ENCODE measurements at places on chromosomes 6 and 20.

DNA sequence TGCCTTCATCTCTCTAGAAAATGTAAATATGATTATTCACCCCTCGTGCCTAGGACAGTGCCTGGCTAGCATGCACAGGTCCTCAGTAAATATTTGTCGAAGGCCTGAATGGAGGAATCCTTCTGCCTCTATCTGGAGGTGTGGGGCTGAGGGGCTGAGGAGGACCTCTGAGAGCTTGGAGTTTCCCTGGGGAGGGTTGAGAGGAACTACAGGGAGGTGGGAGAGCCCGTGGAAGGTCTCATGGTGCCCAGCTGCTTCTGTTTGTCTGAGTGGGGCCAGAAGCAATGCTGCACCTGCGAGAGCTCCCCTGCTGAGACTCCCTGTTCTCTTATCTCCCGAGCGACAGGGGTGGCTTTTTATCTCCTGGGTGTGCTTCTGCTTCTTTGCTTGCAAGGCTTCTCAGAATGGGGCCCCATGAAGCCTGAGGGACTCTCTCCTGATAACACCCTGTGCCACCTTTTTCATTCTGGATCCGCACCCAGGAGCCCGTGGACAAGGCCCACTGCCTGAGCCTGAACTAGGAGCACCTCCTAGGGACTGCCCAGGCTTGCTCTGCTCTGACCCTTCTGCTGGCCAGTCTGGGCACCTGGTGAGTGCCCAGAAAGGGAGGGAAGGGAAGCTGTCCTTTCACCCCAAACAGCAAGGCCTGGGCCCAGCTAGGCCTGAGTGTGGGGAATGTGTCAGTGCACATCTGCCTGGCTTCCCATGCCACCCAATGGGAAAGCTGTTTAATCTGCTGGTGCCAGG is 2.4 kb downstream of the SLC29A1 start:
- H3K27ac ChIP-seq: no peak overlapping the region
- no peaks in the 10 kb centered on the region for H3K36me3 ChIP-seq
- H3K27me3 ChIP-seq: no peaks in the 10 kb centered on the region
- peaks cover 28% of the 10 kb centered on the region for H3K4me1 ChIP-seq

DNA sequence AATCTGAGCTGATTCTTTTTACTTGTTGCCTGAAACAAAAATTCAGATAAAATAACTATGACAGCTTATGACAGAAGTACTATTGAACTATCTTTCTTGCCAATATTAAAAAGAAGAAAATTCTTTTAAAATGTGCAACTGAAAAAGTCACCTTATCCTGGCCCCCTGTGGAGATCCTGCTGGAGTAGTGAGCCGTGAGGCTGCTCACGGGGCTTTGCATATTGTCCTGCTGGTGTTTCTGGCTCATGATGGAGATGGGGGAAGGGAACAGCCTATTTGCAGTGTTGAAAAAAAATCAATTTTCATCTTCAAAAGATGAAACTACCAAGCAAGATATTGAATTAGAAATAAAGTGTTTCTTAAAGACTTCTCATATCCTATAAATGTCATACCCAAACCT is 216.0 kb downstream of the SAMD5 start:
- peaks cover 9% of the 10 kb centered on the region for H3K36me3 ChIP-seq
- no peak for DNase-seq
- H3K4me1 ChIP-seq: no peaks in the 10 kb centered on the region
- H3K4me3 ChIP-seq: no peak overlapping the region

- no peak for DNase-seq
- no peaks in the 10 kb centered on the region for H3K4me1 ChIP-seq
- H3K4me3 ChIP-seq: no peak overlapping the region
- no peaks in the 10 kb centered on the region for H3K27me3 ChIP-seq
- no peak overlapping the region for H3K27ac ChIP-seq
Measured at GRCh38 chr20:12775041-12775440, 233.7 kb upstream of the SPTLC3 start.

- H3K4me3 ChIP-seq: no peak overlapping the region
- no peaks in the 10 kb centered on the region for H3K36me3 ChIP-seq
- peaks cover 18% of the 10 kb centered on the region for H3K27me3 ChIP-seq
- H3K4me1 ChIP-seq: no peaks in the 10 kb centered on the region
- H3K27ac ChIP-seq: no peak overlapping the region
Measured at GRCh38 chr20:9949563-9949962, 85.2 kb upstream of the ANKEF1 start.

GRCh38 chr20:4366076-4366475 is 350.7 kb upstream of the RNF24 start:
- H3K27me3 ChIP-seq: no peaks in the 10 kb centered on the region
- H3K4me1 ChIP-seq: peaks cover 7% of the 10 kb centered on the region
- no peak overlapping the region for H3K27ac ChIP-seq
- H3K4me3 ChIP-seq: no peak overlapping the region
- no peak for DNase-seq

DNA sequence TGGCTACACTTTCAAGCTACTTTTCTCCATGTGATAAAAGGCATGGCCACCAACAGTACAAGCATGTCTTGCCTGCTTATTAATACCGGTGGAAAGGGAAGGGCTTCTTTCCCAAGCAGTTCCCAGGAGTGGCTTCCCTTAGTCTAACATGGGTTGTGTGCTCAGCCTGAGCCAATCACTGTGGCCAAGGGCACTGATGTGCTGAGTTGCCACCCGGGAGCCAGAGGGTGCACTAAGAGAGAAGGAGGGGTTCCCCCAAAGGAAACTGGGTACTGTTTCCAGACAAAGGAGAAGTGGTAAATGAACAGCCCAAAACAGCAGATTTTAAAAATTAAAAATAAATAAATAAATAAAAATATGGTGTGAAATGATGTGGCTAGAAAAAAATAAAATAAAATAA is 68.5 kb downstream of the BANF2 start:
- peak; percentile 12 for DNase-seq
- no peaks in the 10 kb centered on the region for H3K27me3 ChIP-seq
- peaks cover 8% of the 10 kb centered on the region for H3K4me1 ChIP-seq
- no peak overlapping the region for H3K4me3 ChIP-seq

- no peak overlapping the region for H3K4me3 ChIP-seq
- H3K27me3 ChIP-seq: no peaks in the 10 kb centered on the region
- H3K36me3 ChIP-seq: no peaks in the 10 kb centered on the region
- H3K27ac ChIP-seq: no peak overlapping the region
- H3K4me1 ChIP-seq: peaks cover 1% of the 10 kb centered on the region
Measured at GRCh38 chr20:13749811-13750210, 34.9 kb downstream of the ESF1 start.

DNA sequence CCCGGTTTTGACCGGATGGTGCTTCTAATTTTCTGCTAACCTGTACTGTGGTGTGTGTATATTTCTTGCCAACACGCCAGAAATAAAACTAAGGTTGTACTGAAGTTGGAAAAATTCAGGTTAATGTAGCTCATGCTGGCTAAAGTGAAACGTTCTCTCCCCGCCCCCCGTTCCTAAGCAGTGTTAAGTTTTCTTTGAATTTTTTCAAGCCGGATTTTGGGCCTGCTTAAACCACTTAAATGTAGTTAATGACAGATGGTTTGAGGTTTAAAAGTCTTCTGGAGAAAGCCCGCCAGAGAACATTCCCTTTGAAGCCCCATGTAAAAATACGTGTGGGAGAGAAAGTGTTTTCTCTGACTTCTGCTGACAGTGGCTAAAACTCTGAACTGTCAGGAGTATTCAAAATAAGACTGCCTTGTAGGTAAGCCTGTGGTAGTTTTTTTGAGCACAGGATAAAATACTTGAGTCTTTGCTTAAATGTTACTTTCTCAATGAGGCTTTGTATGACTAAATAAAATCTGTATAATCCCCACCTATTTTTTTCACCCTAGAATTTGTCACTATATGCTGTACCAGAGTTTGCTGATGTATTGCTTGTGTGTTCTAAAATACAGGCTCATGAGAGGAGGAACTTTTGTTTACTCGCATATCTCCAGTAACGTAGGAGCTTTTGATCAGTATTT is 101.3 kb downstream of the OR2B2 start:
- peak overlapping the region; percentile 99 for H3K4me3 ChIP-seq
- peak overlapping the region; percentile 97 for H3K27ac ChIP-seq
- DNase-seq: no peak
- no peaks in the 10 kb centered on the region for H3K27me3 ChIP-seq
- peaks cover 47% of the 10 kb centered on the region for H3K4me1 ChIP-seq

DNA sequence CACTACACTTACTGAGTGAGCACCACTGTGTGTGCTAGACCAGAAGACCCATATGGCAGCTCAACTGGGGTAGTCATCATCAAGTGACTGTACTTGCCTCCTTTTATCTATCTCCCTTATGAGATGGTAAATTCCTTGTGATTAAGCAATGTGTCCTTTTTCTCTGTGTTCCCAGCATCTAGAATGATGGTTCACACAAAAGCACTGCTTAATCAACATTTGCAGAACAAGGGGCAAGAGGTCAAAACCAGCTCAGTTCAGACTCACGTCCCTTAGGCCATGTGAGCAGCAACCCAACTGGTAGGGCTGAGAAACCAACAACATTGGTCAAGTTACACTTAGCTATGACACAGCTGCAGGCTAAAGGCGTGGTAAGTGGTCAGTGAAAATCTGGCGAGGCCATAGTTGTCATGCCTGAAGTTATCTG is 10.0 kb downstream of the TRAM2 start:
- H3K36me3 ChIP-seq: no peaks in the 10 kb centered on the region
- DNase-seq: no peak
- peaks cover 18% of the 10 kb centered on the region for H3K4me1 ChIP-seq
- H3K27ac ChIP-seq: no peak overlapping the region
- H3K4me3 ChIP-seq: no peak overlapping the region
- H3K27me3 ChIP-seq: no peaks in the 10 kb centered on the region

DNA sequence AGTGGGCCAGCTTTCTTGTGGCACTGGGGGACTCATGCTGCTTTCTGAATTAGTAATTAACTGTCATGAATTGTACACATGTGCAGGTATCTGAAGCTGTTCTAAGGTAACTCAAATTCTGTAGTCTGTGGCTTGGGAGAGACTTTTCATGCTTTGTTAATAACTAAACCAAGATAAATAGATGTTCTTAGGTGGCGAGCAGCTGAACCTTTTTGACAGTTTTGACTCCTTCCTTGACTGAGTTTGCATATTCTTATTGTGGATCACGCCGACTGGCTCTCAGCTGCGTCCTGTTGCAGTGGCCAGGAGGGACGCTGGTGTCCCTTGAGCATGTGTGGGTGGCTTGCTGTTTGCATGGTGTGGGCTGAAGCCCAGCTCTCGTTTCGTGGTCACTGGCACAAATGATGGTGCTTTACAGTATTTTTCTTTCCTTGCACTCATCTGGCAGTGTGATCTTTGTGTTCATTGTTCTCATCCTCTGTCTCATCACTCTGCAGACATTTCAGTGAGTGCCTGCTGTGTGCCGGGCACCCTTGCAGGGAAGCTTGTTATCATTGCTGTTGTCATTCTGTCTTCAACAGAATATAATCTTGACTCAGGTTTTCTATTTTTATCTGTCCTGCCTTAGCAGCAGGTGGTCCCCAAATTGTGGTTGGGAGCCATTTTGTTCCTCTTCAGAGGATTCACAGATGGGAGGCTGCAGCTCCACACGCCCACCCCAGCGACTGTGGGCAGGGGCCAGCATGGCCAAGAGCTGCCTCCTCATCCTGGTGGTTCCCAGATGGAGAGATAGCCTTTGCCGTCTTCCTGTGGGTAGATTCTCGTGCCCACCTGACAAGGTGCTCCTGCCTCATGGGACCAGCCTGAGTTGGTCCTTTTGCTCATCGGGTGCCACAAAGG is 39.6 kb downstream of the DUSP22 start:
- H3K27ac ChIP-seq: no peak overlapping the region
- DNase-seq: no peak
- H3K36me3 ChIP-seq: no peaks in the 10 kb centered on the region
- H3K4me3 ChIP-seq: no peak overlapping the region
- peaks cover 29% of the 10 kb centered on the region for H3K4me1 ChIP-seq

DNA sequence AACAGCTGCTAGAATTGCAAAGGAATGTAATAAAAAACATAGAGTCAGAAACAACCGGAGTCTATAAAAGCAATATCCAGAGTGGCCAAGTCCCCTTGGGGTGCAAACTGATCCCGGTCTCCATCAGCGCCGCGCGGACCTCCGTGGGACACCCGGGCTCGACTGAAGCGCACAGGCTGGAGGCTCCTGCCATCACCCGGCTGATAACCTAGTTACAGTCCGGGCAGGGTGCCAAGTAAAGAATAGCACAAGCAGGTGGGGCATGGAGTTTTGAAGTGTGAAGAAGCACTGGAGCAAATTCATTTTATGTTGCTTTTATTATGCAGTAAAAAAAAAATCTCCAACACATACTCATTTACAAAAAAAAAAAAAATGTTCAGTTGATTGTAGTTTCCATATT is 205.1 kb upstream of the GMDS start:
- no peaks in the 10 kb centered on the region for H3K36me3 ChIP-seq
- peaks cover 8% of the 10 kb centered on the region for H3K4me1 ChIP-seq
- H3K27me3 ChIP-seq: peaks cover 31% of the 10 kb centered on the region
- no peak overlapping the region for H3K4me3 ChIP-seq
- no peak for DNase-seq

DNA sequence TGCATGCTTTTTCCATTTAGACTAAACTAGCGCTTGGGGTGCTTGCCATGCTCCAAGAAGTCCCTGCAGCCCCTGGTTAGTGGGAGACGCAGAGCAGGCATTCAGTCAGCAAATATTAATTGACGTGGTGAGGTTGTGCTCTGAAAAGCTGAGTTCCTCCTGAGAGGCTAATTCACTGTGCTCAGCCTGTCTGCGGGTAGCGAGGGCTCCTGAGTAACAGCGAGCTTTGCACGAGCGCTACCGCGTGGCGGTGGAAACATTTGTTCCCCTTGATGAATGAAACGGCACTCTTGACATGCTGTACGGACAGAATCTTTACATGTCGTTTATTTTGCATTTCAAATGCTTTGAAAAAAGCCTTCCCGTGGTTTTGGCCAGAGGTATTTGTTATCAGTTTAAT is 170.6 kb upstream of the AGPAT4 start:
- H3K4me1 ChIP-seq: no peaks in the 10 kb centered on the region
- no peak overlapping the region for H3K27ac ChIP-seq
- DNase-seq: no peak
- H3K36me3 ChIP-seq: no peaks in the 10 kb centered on the region
- peaks cover 11% of the 10 kb centered on the region for H3K27me3 ChIP-seq

DNA sequence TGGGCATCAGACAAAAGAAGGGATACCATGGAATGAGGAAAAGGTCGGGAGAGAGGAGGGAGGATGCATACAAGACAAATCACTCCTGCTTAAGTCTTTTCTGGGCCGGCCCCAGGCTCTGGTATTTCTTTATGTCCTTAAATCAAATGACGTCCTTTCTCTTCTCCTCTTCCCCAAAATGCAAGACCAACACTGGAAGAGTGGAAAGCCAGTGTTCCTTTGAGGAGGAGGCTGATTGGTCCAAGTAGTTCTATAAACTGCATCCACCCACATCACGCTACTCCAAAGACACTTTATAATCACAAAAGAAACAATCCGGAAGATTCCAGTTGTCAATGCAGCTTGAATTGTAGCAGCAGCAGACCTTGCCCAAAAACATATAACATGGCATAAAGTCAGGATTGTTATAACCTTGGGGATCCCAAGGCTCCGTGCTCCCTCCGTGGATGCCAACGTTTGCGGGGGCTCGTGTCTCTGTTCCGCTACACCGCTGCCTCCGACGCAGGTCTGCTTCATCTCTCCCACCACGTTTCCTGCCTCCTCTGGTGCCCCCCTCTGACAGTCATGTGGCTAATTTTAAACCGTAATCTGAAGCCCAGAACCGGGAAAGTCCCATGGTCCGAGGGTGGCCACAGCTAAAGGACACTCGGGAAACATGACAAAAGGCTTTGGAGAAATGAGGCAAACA is 47.1 kb downstream of the MCUR1 start:
- peaks cover 29% of the 10 kb centered on the region for H3K4me1 ChIP-seq
- H3K27me3 ChIP-seq: no peaks in the 10 kb centered on the region
- DNase-seq: peak; percentile 12
- H3K36me3 ChIP-seq: no peaks in the 10 kb centered on the region
- peak overlapping the region; percentile 89 for H3K4me3 ChIP-seq
- H3K27ac ChIP-seq: peak overlapping the region; percentile 74

GRCh38 chr6:101085327-101085726 is 204.2 kb upstream of the ASCC3 start:
- no peaks in the 10 kb centered on the region for H3K36me3 ChIP-seq
- H3K4me1 ChIP-seq: no peaks in the 10 kb centered on the region
- H3K27ac ChIP-seq: no peak overlapping the region
- H3K4me3 ChIP-seq: no peak overlapping the region

All from naive B cell (primary cell).